Fibroblast of the aortic adventitia (primary cell): ENCODE measurements at places on chromosomes 13 and 19. TPM values are rescaled to one million over a fixed set of nuclear protein-coding genes. Genes with fewer than 3 reads are reported as not detected.

The LILRB3 gene
- total RNA-seq: not detected in 2 replicates

The PTH2 gene
- not detected in 2 replicates for total RNA-seq

The CERS4 gene
- total RNA-seq: 2.1 and 14.1 TPM in 2 replicates

The ACP7 gene
- 0.45 TPM in 1 of 2 replicates, not detected in the other for total RNA-seq

The SPRED3 gene
- total RNA-seq: 0.41 and 9.7 TPM in 2 replicates
